NCI-H1417 treated with DMSO at 0.1 percent for 48 hours (cell line): ENCODE measurements at places on chromosomes 3 and 15.

GRCh38 chr3:38960953-38961622, 90.7 kb downstream of the SCN11A start:
- no peak for DNase-seq

- no peak for DNase-seq
These were observed 337.8 kb downstream of the FEZF2 start for GRCh38 chr3:62035402-62036057.

DNA sequence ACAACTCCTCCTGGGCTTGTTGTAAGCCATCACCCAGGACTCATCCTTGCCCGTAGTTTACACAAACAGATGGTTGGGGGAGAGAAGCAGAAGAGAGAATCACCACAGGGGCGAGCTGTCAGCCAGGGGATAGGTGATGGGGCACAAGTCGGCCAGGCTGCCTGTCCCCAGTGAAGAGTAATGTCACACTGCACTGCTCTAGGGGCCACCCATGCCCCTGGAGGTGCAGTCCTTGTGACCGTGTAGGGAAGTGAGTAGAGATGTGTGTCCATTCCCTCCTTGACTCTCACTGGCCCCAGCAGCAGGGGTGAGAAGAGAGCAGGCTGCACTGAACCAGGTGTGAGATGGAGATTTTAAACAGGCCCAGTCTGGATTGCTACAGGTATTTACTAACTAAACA, 17.1 kb upstream of the PRSS50 start:
- no peak for DNase-seq

GRCh38 chr3:4655145-4656045, 162.2 kb downstream of the ITPR1 start:
- no peak for DNase-seq

DNA sequence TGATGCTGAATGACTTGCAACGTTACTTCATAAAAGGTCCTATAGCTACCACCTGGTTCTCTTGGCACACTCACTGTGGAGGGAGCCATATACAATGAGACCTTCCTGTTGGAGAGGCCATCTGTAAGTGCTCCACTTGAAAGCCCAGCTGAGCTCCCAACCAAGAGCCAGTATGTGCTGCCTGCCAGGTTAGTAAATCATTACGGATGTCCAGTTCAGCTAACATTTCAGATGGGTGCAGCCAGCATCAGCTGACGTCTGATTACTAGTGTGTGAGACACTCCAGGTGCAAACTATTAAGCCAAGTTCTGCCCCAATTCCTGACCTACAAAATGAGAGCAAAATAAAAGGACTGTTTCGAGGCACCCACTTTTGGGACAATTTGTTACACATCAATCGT, 274.4 kb upstream of the ROBO2 start:
- DNase-seq: no peak

DNA sequence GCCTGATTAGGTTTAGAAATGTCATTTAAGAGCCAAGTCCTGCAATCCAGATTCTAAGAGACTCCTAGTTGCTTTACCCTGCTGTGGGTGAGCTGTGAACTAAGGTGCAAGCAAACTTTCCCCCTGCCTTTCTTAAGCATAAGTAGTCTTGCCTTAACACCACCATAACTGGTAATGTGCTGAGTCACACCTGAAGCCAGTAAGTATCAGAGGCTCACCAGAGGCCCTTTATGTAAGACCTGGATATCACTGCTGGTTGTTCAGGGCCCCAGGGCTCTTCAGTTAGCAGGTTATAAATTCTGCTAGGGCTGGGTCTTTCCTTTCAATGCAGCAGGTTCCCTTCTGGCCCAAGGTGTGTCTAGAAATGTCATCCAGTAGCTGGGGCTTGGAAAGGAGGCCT, 509.9 kb downstream of the VGLL3 start:
- DNase-seq: no peak

GRCh38 chr3:13866041-13866965, 13.6 kb downstream of the WNT7A start:
- DNase-seq: no peak

DNA sequence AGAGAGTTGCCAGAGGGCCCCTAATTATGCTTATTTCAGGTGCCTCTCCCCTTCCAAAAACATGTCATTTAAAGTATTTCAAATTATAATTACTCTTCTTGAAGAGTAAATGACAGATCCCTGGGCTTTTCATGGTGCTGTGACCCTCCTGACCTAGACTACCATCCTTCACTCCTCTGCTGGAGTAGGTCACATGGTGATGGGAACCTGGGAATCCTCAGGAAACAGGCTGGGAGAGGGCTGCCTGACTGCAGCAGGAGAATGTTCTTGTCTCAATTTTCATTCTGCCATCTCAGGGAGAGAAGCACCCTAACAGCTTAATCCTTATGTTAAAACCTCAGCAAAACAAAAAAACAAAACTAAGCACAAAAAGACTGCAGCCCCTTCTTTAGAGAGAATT, 24.6 kb downstream of the PGBD4 start:
- no peak for DNase-seq

DNA sequence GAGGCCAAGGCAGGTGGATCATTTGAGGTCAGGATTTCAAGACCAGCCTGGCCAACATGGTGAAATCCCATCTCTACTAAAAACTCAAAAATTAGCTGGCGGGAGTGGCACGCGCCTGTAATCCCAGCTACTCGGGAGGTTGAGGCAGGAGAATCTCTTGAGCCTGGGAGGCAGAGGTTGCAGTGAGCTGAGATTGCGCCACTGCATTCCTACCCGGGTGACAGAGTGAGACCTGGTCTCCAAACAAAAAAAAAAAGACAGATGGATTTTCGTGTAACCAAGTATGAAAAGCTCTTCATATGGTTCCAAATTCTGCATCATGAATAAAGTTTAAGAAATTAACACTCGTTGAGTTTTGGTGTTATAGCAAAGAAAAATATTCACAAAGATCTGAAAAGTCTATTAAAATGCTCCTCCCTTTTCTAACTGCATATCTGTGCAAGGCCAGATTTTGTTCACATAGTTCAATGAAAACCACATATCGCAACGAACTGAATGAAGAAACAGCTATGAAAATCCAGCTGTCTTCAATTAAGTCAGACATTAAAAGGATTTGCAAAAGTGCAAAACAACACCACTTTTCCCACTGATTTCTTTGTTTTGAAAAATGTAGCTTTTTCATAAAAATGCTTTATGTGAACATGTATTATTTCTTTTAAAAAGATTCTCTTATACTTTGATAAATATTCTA, 23.8 kb upstream of the FBLN2 start:
- DNase-seq: no peak

- DNase-seq: no peak
These were observed 23.0 kb downstream of the BUB1B start for GRCh38 chr15:40183636-40184463.

- DNase-seq: no peak
These were observed 84.9 kb upstream of the ETV5 start for GRCh38 chr3:186193534-186194450.

DNA sequence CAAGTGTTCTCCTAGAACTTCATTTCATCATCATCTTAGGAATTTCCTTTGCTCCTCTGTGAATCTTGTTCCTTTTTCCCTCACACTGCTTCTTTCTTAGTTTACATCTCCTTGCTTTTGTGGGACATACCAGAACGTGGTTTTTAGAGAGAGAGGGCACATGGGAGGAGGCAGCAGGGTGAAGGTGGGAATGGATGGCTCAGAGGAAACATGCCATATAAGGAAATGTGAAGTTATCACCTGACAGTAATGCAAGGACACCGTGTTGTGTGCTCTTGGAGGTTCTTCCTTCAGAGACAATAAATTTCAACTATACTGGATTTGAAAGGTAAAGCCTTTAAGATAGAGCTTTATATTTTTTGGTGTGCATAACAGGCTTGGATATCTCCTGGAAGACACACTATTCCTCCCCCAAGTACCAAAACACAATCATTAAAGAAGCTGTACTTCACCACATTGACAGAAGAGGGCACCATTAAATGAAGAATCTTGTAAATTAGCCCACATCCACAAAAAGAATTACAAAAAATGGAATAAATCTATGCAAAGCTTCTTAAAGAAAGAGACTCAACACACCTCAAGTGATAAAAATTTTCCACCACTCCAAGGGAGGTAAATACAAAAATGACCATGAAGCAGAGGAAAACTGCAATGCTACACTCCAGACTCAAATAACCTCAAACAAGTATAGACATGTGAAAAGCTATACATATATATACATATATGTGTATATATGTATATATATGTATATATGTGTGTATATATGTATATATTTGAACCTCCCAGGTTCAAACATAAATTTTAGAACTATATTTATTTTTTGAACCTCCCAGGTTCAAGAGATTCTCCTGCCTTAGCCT, 26.1 kb downstream of the RPL39L start:
- DNase-seq: no peak
